Activated T-cell treated with anti-CD3 and anti-CD28 coated beads for 24 hours (primary cell): ENCODE measurements at places on chromosomes 2 and 18.

DNA sequence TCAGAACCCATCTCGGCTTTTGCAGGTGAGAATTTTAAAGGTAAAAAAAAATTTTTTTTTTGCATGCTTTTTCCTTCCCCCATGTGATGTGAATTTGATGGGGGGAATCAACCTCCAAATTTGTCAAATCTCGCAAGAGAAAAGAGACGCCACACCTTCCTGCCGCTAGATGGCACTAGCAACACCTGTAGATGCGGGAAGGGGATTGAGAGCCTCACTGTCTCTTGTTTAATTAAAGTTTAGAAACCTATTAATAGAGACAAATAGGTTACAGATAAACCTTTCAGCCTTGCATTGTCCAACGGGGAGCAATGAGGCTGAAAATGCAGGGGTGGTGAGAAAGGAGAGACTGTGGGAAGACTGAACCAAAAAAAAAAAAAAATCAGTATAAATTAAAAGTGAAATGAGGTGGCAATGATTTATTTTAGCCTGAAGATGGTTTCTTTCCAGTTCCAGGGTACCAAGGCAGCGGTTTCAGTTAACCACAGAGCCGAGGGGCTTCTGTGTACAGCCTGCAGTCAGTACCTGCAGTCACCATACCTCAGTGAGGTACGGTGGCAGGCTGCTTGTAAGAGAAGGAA, 84.6 kb downstream of the NRP2 start:
- DNase-seq: peak; percentile 37

DNA sequence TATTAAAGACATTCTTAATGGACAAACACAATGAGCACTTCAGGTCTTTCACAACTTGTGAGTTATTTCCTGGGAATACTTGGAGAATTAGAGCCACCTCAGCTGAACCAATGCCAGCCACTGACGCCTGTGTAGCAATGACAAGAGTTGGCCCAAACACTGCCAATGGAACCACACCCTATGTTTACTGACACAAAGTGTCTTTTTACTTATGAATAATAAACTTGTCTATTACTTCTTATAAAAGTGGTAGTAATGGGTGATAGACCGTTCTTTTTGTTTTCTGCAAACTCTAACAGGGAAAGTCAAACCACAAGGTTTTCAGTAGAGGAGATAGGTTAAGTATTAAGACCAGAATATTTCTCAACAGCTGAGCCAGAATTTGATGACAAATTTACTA, 12.5 kb upstream of the CHAC2 start:
- no peak for DNase-seq

GRCh38 chr18:63223837-63224236, 95.7 kb downstream of the BCL2 start:
- no peak for DNase-seq

- no peak for DNase-seq
These were observed 115.6 kb downstream of the SCN3A start for GRCh38 chr2:165087933-165088901.
